Non-pigmented ciliary epithelial cell (primary cell): ENCODE measurements at places on chromosomes 16 and 17.

- DNase-seq = no peak
Measured at GRCh38 chr17:1197781-1198490, 18.2 kb upstream of the ABR start.

- DNase-seq = no peak
Measured at GRCh38 chr16:87050142-87050541, 267.1 kb downstream of the C16orf95 start.

- no peak for DNase-seq
Measured at GRCh38 chr16:51409001-51409675, 258.1 kb upstream of the SALL1 start.

- no peak for DNase-seq
Measured at GRCh38 chr17:50832864-50833381, 2.5 kb upstream of the WFIKKN2 start.

DNA sequence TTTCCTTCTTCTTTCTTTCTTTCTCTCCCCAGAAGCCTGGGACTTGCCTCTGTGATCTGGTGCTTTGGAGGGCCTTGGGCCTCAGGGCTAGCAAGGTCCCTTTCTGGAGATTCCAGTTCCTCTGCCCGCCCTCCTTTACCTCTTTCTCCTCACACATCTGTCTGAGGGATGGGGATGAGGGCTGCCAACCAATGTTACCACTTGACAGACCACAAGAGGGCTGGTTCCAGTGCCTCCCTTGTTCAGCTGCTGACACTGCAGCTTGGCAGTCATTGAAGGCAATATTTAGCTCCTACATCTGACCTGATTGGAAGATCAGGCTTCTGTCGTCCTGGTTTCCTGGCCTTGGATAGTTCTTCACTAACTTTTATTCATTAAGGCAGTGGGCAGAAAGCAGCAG, 3.6 kb upstream of the ZNF652 start:
- no peak for DNase-seq

DNA sequence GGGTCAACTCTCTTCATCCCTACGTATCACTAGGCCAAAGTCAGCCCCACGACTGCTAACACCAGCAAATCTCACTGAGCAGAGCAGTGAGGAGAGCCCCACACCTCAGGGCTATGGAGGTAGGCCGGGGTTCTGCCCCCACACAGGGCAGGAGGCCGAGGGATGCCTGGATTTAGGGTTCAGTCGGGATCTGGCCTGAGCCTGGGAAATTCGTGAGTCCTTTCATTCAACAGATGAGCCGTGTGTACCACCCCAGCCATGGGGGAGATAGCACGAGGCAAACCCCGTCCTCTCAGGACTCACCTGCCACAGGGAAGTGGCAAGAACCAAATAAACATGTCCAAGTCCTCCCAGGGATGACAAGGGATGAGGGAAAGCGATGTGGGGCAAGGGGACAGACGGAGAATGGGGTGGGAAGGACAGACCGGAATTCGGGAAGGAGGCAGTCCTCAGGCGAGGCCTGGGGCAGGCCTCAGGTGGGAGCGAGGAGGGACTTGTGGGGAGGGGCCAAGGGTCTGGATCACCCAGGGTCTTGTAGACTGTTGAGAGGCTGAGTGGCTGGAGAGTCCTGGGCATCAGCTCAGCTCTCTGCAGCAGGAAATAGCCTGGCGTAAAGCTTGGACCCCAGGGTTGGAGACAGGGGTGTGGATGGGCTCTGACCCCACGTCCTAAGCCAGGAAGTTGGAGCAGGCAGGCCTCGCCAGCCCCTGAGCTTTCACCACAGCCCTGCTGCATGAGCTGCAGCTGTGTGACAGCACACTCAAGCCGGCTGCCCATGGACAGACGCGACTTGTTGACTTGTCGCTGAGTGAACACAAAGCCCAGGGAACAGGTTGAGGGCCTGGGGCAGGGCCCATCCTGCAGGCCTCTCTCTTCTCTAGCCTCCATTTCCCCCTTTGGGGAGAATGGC, 7.9 kb upstream of the FAM83G start:
- no peak for DNase-seq

- DNase-seq = no peak
Measured at GRCh38 chr17:49850772-49851386, 3.0 kb upstream of the TAC4 start.

DNA sequence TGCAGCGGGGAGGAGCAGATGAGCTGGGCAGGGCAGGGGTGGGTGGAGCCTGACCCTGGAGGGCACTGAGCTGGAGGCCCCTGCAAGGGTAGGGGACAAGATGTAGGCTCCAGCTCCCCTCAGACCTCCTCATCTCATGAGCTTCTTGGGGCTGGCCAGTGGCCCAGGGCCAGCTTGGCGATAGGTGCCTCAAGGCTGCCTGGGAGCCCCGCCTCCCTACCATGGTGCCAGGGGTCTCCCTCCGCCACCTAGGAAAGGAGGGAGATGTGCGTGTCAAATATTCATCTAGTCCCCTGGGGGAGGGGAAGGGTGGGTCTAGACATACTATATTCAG, 3.9 kb downstream of the HIRIP3 start:
- DNase-seq = no peak

DNA sequence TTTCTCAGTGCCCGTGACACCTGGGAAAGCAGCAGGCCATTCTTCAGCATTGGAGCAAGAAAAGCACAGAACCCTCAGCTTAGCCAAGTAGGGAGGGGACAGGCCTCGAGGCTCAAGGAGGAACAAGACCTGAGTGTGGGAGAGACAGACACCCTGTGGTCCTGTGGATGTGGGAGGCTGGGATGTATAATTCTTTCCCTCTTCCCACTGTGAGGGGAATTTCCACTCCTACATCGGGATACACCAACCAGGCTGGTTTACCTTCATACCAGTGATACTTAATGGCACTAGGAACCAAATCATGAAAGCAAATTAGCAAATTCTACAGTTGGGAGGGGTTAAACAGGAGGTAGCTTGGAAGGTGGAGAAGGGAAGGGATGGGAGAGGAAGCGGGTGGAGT, 41.7 kb downstream of the LYRM1 start:
- no peak for DNase-seq

DNA sequence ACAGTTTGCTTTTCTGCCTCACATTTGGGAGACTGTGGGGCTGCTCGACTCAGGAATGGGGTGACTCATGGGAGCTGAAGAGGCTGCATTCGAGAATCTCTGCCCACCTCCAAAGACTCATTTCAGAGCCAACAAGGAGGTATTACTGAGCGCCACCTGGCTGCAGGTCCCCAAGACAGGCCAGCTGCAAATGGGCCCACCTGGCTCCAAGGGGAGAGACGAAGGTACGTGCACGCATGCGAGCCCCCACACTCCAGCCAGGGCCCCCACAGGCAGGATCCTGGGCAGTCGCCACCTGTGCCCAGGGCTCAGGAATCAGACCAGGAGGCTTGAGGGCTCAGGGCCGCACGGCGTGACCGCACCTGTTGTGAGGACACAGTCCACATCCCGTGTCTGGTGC, 6.0 kb downstream of the HAGHL start:
- no peak for DNase-seq

DNA sequence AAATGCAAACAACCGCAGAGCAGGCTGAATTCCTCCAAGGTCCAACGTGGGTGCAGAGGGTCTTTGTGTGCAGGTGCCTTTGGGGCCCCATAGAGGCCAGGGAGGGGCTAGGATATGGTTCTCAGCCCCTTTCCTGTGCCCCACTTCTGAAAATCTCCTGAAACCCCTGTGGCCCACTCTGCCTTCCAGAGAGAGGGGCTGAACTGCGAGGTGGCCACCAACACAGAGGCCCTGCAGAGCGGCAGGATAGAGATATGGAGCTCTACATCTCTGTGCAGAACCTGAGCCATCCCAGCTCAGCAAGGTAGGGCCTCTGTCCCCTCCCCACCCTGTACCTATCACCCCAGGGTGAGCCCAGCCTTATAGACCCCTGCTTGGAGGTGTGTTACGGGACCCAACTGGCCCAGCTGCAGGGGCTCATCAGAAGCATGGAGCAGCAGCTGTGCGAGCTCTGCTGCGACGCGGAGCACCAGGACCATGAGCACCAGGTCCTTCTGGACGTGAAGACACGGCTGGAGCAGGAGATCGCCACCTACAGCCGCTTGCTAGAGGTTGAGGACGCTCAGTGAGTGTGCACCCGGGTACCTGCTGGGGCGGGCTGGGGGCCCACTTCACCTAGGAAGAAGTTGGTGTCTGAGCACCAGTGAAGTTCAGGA, 5.5 kb downstream of the USP6 start:
- DNase-seq = no peak

DNA sequence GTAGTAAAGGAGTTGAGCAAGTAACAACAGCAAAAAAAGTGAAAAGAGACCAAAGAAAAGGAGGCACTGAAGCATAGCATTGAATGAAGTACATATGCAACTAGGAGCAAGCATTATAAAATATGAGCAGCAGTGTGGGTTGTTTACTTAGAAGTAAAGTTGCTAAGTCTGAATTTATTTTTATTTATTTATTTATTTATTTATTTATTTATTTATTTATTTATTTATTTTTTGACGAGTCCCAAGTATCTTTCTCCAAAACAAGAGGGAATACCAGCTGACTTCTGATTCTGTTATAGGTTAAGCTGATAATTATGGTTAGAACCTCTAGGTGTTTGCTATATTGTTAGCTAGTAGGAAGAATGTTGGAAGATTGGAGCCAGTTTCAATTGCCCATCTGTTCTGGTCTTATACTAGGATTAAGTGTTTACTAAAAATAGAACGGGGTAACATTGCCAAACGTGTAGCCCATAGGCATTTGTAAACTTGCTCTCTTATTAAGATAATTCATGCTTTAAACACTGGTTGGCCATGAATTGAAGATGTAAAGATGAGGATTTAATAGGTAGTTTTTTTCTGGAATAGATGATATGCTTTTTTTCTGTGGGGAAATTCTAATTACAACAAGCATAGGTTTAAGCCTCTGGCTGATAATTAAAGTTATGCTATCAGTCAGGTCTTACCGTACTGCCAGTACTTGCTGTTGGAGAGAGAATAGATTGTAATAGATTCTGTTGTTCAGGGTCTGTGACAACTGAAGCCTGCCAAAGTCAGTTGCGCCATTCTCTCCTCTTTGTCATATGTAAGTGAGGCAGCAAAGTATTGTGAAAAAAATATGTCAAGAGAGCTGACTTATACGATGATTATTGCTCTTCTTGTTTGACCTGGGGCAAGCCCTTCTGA, 66.7 kb downstream of the PPM1E start:
- DNase-seq = no peak

DNA sequence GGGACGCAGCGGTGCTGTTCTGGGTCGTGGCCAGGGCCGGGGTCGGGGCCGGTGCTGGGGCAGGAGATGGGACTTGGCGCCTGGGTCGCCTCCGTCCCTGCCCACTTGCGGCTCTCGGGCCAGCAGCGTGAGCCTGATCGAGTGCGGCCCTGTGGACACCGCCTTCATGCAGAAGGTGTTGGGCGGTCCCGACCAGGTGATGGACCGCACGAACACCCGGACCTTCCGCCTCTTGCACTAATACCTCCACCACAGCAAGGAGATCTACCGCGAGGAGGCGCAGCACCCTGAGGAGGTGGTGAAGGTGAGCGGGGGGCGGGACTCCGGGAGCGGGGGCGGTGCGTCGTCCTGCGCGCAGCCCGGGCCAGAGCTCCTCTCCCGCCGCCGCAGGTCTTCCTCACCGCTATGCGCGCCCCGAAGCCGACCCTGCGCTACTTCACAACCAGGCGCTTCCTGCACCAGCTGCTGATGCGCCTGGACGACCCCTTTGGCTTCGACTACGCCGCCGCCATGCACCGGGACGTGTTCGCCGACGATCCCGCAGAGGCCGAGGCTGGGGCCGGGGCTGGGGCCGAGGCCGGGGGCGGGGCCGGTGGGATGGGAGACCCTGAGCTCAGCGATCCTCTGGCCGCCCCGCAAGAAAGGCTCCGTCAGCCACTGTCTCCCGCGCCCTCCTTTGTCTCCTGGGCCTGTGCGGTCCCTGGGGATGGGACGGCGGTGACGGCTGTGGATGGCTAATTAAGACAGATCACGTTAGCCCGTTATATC, 4.5 kb upstream of the HSD17B1 start:
- DNase-seq = no peak

DNA sequence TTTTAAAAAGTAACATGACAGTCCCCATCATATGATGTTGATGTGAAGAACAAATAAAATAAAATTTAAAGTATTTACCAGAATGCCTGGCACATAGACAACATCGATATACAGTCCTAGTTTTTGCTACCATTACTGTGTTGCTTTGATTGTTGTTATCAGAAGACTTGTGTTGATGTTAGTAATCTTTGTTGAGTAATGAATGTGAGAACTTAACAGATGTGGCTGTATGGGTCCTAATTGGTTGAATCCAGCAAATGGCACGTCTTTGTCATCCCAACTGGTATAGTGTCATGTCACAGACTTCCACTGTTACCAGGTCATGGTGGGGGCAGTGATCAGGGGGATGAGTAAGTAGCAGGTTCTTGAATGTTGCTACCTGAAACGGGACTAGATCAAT, 1151.4 kb upstream of the CDH8 start:
- DNase-seq = no peak

DNA sequence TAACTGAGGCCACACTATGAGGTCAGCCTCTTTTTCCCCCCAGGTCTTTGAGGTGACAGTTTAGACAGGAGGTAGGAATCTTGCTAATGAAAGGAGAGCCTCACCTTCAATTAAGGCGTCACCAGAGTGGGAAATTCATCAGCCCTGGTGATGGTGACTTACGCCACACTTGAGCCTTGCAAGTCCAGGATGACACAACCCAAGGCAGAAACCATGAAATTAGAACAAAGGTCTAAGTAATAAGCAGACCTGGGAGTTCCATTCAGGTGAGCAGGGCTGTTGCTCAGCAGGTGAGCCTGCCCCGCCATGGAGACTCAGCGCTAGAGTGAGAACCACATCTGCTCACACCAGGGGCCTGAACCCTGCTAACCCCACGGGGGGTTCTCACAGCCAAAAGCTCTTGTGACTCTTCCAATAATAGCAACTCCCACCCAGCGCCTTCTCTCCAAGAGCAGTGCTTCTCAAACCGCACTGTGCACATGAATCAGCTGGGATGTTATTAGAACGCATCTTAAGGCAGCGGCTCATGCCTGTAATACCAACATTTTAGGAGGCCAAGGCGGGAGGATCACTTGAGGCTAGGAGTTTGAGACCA, 28.7 kb upstream of the KIFC3 start:
- no peak for DNase-seq

DNA sequence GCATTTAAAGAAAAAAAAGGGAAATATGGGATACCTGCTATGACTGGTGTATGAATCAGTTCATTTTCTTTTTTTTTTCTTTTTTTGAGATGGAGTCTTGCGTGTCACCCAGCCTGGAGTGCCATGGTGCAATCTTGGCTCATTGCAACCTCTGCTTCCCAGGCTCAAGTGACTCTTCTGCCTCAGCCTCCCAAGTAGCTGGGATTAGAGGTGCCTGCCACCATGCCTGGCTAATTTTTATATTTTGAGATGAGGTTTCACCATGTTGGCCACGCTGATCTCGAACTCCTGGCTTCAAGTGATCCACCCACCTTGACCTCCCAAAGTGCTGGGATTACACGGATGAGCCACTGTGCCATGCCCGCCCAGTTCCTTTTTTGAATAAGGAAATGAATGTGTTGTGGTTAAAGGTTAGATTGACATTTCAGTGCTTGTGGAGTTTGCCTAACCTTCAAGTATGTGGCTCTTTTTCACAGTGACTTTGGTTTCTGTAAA, 7.7 kb downstream of the HAPSTR1 start:
- no peak for DNase-seq

DNA sequence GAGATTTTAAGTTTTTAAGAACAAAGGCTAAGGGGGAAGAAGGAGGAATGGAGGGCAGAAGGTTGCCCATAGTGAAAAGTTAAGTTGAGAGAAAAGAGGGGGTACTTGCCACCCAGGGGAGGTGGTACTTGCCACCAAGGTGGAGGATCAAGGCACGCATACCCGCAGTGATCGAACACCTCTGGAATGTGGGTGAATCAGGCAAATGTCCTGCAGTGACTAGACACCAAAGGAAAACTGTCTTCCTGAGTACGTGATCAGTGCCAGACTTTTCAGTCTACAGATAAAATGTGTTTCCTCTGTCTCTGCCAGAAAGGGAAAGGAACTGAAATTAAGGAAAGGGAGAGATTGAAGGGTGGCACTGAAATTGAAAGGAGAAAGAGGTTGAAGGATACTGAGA, 2285.3 kb downstream of the TP53TG3F start:
- DNase-seq = no peak
